ENCODE measurements at places on chromosomes 5 and 9.

GRCh38 chr5:12354686-12355085 lies 450.4 kb upstream of the CTNND2 start:
- no peak for DNase-seq

GRCh38 chr9:97475059-97475458 lies 26.4 kb upstream of the TMOD1 start:
- DNase-seq: no peak

DNA sequence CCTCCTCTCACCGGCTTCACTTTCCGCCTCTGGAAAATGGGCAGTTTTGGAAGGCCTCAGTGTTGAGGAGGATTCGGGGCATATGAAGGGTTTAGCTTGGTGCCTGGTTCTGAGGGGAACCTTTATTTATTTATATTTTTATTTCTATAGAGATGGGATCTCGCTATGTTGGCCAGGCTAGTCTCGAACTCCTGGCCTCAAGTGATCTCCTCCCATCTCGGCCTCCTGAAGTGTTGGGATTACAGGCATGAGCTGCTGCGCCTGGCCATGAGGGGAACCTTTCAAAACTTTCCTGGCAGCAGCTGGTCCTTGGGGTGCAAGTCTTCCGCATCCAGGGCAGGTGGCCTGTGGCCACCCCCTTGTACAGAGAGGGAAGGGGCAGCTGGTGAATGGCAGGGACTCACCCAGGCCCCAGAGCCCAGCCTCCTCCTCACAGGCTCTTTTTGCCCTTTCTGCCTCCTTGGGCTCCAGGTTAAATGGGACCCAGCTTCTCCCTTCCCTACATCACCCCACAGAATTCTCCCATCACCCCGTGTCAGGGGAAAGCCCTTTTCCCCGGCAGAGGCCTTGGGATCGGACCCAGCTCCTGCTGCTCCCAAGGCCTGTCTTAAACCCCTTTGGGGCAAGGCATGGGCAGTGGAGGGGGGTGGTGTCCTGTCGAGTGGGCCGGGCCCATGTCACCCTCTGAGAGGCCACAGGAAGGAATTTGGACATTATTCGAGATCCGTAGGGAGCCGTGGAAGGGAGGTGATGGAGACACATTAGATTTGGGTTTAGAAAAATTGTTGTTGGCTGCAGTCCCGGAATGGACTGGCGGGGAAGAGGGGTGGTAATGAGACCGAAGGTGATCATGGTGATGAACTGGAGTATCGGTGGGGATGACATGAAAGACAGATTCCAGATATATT lies 5.9 kb downstream of the NCS1 start:
- no peak for DNase-seq

DNA sequence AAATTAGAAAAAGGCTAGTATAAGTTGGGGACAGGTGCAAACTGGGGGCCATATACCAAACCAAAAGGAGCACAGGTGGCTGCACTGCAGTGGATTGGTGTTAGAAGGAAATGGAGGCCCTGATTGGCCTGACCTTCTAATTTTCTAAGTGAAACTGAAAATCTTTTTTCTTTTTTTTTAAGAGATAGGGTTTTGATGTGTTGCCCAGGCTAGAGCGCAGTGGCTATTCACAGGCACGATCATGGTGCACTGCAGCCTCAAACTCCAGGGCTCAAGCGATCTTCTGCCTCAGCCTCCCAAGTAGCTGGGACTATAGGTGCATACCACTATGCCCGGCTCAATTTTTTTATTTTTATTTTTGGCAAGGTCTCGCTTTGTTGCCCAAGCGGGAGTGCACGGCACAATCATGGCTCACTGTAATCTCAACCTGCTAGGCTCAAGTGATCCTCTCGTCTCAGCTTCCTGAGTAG lies 9.8 kb upstream of the CCDC69 start:
- no peak for DNase-seq

GRCh38 chr9:85729882-85730281 lies 11.9 kb downstream of the AGTPBP1 start:
- no peak for DNase-seq

- DNase-seq: no peak
Measured at GRCh38 chr9:132486706-132487350, 76.8 kb downstream of the CFAP77 start.

GRCh38 chr5:38099205-38100168 lies 158.9 kb upstream of the EGFLAM start:
- DNase-seq: no peak

GRCh38 chr5:138096997-138097828 lies 13.4 kb downstream of the WNT8A start:
- no peak for DNase-seq

DNA sequence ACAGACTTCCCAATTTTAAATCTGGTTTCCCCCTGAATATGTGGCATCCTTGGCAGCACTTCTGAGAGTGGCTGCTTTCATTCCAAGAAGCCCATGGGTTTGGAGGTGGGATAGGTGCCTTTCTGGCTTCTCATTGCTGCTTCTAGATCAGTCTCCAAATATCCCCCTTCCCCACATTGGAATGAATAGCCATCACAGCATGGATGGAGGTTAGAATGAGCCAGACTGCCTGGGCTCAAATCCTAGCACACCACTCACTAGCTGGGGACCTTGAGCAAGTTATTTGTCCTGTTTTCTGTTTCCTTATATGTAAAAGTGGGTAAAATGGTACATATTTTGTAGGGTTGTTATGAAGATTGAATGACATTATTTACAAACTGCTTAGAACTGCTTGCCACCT lies 13.8 kb upstream of the IL13 start:
- DNase-seq: no peak

DNA sequence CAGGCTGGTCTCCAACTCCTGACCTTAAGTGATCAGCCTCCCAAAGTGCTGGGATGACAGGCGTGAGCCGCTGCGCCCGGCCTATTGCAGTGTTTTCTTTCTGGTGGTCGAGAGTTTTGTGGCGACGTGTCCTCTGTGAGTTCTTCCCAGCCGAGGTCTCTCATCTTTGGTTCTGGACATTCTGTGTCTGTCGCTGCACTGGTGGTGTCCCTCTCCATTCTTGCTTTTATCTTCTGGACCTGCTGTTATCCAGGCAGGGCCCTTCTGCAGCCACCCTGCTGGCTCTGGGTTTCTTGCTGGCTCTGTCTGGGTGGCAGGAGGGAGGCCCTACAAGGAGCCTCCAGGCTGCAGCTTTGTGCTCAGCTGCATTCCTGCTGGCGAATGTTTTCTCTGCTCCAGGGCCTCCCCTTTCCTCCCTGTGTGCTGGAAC lies 49.1 kb upstream of the EXOC3 start:
- DNase-seq: no peak

DNA sequence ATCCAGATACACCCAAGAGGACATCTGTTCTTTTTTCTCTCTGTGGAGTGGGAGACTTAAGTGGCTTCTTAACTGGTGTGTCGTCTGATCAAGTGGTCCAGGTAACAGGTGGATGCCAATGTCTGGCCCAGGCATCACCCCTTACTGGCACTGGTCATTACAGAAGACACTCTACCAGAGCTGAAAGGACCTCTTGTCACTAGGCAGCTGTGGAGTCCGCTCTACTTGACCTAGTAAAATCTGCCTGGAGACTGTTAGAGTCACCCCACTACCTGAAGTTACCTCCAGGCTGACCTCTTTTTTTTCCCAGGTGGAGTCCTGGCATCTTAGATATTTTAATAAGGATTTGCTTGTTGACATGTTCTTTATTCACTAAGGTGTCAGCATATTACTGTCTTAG lies 22.5 kb downstream of the FXN start:
- no peak for DNase-seq

DNA sequence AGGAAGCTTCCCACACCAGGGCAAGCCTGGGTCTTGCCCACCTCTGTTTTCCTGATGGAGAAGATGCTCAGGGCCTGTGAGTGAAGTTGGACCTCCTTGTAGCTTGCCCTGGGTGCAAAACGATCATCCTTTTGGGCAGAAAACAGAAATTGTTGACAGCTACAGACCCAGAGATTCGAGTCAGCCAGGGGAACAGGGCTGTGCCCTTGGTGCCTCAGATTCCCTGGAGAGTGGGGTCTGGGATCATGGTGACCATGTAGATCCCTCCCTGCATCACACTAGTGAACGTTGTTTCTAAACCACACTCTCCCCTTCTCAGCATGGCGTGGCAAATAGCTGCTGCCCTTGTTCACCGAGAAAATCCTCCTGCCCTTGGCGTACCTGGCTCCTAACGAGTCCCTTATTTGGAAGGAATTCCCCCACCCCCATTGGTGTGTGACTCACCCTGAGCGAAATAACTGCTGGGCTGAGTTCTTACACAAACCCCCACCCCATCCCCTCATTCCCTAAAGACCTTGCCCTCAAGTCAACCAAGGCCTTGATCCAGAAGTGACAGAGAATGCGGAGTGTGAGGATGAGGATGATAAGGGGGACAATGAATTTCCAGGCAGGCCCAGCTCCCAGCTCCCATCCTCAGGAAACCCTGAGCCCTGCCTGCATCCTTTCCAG lies 1.1 kb upstream of the DCANP1 start:
- DNase-seq: no peak

GRCh38 chr5:132090107-132090506 lies 16.5 kb downstream of the CSF2 start:
- no peak for DNase-seq

DNA sequence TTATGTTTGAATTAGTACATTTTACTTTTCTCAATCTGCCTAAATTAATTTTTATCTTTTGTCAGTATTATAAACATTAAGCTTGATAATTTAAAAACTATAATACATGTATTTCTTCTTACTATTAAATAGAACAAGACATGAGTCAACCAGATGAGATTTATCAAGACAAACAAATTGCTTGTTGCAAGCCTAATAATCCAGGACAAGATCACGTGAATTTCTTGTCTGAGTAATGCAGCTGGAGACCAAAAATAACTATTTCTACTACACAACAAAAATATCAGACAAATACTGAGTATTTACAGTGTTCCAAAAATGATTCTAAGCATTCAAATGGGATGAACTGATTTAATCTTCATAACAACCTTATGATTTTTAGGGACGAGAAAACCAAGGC lies 339.1 kb upstream of the PRR16 start:
- DNase-seq: no peak

GRCh38 chr5:83496626-83497025 lies 25.1 kb downstream of the VCAN start:
- no peak for DNase-seq

- no peak for DNase-seq
Measured at GRCh38 chr9:120927269-120928014, 846 bp upstream of the TRAF1 start.

DNA sequence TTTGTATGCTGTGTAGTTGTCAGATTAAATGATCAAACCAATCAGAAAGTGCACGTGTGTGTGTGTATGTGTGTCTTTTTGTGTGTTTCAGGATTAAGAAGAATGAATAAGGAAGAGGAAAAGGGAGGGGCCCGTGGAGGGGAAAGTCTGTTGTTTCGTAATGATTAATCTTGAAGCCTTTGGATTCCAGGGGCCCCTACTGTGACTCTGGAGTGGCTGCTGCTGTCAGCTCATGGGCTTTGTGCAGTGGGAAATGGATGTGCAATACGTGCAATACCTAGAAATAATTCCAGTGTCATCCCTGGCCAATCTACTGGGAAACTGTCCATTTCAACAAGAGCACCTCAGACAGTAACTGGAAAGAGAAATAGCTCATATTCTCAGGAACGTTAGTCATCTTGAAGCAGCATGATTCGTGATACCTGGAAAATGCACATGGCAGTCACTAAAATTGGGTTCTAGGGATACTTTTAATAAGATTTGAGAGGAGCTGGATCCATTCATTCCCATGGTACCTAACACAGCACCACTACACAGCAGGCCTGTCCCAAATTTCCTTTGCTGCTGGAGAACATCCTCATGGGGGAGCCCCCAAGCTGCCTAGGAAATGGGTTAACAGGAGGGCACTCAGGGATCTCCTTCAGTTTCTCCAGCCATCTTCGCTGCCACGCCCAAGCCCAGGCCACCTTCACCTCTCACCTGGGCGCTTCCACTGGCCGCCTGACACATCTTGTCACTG lies 186.3 kb downstream of the NR3C1 start:
- DNase-seq: no peak

DNA sequence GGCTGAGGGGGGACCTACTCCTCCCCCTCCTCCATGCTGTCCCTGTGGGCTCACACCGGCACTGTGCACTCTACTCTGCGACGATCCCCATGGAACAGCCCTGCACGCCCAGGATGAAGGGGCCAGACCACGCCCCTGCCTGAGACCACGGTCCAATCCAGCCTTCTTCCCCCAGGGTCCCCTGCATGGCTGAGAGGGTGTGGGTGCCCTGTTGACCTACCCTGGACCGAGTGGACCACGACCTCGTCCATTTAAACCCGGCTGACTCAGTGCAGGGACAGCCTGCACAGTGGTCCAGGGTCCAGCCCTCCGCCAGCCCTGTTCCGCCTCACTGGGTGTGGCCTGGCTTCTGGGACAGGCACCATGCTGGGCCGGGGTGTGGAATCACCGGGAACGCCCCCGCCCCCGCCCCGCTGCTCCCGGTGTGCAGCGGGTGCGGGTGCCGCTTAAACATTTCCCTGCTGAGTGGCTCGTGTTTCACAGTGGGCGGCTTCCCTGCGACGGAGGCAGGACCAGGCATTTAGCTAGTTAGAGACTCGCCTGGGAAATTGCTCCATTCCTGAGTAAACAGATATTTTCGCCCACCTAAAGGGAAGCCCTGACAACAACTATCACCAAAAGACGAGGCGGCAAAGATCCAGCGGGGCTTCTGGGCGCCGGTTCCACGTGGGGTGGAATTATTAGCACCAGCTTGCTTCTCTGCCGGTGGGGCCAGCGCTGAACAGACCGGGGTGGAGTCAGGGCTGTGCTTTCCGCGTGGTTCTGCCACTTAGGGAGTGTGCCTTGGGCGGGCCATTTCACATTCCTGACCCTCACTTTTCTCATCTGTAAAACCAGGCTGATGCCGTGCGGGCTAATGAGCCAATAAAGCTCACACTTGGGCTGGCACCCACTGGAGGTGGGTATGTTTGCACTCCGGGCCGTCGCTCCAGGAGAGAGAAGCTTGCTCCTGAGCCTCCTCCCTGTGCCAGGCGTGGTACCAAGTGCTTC lies 22.6 kb downstream of the DBH start:
- DNase-seq: no peak

- DNase-seq: no peak
Measured at GRCh38 chr9:70392189-70392588, 22.3 kb downstream of the KLF9 start.

DNA sequence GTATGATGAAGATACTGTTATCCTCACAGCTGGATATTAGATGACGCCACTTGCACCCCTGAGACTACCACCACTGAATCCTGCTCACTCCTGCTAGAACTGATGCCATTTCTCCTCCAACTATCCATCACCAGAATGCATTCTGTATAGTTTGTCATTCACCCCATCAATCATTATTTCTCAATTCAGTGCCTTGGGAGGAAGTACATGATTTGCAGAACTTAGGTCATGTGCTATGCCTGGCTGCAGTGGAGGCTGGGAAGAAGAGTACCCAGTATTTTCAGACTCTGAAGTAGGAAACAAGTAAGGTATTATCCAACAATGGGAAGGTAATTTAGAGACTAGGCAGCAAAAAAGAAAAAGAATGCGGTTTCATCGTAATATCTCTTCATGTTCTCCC lies 26.2 kb upstream of the HSD17B4 start:
- DNase-seq: no peak

GRCh38 chr5:115671939-115672338 lies 46.1 kb upstream of the TMED7 start:
- no peak for DNase-seq

GRCh38 chr5:25005431-25005830 lies 360.7 kb upstream of the CDH10 start:
- DNase-seq: no peak

GRCh38 chr5:176676361-176676824 lies 29.1 kb downstream of the TSPAN17 start:
- DNase-seq: no peak

GRCh38 chr9:104858271-104858670 lies 69.7 kb downstream of the ABCA1 start:
- no peak for DNase-seq

GRCh38 chr9:16768816-16769215 lies 101.7 kb downstream of the BNC2 start:
- no peak for DNase-seq

GRCh38 chr5:172707285-172708182 lies 63.5 kb downstream of the DUSP1 start:
- DNase-seq: no peak

All from forelimb muscle (tissue), 1 donor.